Fibroblast of skin of abdomen (primary cell): ENCODE measurements at places on chromosomes 1 and 21.

DNA sequence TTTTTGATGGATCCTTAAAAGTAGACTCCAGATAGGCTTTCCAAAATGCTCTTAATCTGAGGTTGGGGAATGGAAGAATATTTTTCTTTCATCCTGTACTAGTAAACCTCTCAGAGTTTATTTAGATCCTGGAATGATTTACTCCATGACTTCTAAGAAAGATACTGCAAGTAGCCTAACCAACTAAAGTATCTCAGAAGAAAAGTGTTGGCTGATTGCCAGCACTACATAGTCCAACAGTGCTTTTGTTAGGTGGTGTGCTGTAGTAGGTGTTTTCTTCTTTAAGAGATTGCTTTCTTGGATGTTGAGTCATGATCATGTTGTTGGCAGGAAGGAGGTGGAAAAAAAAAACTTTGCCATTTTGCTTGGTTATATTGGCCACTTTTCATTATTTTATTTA lies 119.8 kb downstream of the OSBPL9 start:
- peak; percentile 29 for DNase-seq

DNA sequence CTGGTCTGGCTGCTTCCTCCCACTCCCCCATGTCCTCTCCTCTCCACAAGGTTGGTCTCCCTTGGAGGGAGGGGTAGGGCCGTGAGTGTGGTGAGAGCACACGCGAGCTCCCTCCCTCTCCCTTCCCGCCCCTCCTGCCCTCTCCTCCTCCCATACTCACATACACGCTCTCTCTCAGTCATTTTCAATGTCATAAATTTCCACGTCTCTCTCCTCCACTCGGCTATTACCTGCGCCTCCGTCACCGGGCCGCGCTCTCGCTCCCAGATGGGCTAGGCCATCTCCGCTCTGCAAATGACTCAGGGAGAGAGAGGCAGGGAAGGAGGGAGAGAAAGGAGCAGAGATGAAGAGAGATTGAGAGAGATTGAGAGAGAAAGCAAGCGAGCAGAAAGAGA lies 36.7 kb upstream of the DMBX1 start:
- DNase-seq: no peak

DNA sequence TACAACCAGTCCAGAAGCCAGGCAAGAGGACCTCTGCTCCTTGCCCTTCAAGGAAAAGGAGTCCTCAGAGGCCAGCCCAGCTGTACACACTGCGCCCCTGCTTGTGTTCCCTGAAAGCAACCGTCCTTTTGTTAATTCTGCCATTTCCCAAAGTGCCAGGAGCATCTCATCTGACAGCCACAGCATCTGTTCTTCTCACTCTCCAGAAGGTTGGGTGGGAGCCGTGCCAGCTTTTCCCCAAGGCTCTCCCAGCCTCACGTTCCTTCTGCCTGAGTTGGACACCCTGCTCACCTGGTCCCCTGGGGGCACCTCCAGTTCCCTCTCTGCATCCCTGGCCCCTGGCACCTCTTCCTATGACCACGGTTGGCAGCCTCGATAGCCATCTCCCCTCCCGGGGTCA lies 10.5 kb upstream of the CNTN2 start:
- DNase-seq: no peak

DNA sequence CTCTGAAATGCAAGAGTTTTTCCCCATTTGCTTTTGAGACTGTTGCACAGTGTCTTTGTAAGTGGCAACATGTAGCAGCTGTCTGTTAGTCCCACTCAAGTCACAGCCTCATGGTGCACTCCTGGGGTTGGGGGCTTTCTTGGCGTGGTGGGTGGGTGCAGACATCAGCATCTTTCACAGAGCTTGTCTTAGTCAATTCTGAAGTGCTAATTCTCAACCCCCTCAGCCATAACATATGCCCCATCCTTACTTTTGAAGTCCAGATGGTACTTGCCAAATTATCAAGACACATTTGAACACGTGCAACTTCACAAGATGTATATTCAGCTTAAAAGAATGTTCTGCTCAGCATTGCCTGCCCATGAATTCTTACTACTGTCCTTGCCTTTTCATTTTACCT lies 87.1 kb downstream of the VCAM1 start:
- peak; percentile 15 for DNase-seq

- DNase-seq: no peak
These were observed 40.6 kb downstream of the SELL start for GRCh38 chr1:169670836-169671235.

GRCh38 chr1:148372731-148373130 lies 110.4 kb downstream of the PPIAL4G start:
- DNase-seq: no peak

- DNase-seq: no peak
These were observed 18.5 kb downstream of the MORN1 start for GRCh38 chr1:2372551-2373490.
